Stimulated activated effector memory CD8-positive, alpha-beta T cell treated with anti-CD3 and anti-CD28 coated beads, Interleukin-12 subunit alpha, Interleukin-12 subunit beta, amount 100 ng/mL, for 72 hours (primary cell): ENCODE measurements at places on chromosomes 16 and 17.

DNA sequence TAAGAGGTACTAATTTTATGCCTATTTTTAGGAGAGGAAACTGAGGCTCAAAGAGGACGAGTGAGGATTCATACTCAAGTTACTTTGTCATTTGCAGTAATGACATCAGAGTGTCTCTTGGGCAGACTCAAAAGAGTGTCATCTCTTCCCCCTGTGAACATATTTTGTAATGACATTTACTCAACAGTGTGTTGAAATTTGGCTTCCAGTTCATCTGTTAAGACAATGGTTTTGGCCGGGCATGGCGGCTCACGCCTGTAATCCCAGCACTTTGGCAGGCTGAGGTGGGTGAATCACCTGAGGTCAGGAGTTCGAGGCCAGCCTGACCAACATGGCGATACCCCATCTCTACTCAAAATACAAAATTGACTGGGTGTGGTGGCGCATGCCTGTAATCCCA is 28.9 kb downstream of the WFDC1 start:
- DNase-seq: no peak

DNA sequence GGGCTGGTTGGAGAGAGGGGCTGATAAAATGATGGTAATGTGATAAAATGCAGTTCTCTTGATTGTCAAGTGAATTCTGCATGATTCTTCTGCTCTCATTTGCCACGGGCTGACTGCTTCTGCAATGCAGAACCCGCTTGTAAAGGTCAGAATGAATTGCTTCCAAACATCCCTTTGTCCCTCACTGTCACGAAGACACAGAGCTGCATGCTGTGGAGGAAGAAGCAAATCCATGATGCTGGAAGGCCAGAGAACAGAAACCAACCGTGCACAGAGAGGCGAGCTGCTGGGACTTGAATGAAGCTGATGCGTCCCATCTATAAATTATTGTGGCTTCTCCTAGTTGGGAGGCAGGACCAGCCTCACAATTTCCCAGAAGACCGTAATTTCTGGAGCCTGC is 171.6 kb downstream of the PRKCB start:
- no peak for DNase-seq

- DNase-seq: no peak
Observed at GRCh38 chr17:18250708-18251107, 7.8 kb downstream of the FLII start.

DNA sequence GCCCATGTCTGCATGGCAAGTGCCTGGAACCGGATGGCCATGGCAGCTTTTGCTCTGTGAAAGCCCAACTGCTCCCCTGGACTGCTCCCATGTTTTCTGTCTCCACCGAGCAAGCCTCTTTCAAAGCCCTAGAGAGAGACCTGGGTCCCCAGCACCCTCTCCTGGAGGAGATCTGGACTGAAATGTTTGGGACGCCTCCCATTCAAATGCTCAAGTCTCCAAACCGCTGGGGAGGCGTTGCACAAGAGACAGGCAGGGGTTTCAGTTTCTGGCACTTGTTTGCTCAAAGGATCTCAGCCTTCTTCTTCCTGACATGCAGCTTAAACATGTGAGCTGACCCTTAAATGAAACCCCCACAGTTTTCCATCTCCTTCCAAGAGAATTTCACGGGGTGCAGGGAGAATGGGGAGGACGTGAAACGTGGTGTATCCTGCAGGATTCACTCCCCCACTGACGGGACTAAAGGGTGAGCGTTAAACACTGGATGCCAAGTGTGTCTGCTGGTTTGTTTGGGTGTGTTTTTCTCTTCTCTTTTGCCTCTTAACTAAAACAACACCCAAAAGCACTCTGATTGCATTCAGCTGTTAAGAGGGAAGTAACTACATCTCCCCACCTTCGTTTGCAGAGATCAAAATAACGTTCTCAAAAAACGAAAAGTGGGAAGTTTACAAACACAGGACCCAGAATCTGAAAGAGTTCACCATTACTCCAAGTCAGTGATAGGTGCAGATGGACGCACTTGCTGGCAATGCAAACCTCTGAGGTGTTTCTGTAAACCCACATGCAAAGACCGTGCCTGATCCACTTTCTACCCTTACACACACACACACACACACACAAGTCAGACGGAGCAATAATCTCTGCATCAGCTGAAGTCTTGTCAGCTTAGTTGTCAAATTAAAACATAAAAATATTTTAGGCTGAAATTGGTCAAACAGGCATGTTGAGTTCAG is 256.9 kb downstream of the C16orf95 start:
- no peak for DNase-seq

DNA sequence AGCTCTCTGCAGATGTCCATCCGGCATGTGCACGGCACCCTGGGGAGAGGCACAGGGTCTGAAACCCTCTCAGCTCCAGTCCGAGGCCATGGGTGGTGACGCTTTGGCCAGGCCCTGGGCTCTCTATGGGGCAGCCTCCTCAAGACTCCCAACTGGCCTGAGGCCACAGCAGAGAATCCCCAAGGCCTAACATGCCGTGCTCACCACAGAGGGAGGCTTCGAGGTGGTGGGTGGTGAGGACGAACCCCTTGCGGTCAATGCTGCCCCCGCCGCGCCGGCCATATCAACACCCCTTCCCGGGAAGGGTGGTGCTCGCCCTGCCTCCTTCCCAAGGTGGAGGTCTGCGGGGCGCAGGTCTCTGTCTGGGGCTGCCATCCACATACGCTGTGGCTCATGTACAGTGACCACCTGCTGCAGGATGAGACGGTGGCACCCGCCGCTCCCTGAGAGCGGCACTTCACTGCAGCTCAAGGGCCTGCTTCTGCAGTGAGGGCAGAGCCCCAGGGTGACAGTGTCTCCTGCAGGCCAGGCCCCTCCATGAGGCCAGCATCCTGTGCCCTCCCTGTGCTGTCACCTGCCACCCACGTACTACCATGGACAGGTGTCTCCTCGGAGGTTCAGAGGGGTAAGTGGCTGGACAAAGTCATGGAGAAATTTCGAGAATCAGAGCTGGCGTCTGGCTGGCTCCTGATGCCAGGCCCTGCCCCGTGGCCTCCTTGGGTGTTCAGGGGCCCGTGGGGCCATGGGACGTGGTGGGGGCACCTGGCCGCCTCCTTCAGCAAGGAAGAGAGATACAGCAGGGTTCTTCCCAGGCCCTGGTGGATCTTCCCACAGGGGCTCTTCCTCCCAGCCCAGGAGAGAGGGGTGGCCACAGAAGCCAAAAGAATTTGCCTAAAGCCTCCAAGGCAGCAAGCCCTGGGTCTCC is 54.6 kb upstream of the ACSF3 start:
- no peak for DNase-seq

DNA sequence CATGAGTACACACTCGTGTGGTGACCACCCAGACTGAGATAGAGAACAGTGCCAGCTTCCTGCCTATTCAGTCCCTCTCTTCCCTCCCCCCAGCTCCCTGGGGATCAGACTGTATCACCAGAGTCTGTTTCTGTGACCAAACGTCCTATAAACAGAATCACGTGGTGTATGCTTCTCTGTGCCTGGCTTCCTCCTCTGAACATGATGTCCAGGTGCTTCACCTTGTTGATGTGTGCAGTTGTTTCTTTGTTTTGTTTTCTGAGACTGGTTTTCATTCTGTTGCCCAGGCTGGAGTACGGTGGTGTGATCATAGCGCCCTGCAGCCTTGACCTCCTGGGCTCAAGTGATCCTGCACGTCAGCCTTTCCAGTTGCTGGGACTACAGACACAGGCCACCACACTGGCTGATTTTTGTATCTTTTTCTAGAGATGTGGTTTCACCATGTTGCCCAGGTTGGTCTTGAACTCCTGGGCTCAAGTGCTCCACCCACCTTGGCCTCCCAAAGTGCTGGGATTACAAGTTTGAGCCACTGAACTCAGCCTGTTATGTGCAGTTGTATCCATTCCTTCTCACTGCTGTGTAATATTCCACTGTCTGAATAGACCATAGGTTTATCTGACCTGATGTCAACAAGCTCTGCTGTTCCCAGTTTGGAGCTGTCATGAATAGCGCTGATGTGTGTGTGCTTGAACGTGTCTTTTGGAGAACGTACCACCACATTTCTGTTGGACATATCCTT is 28.9 kb upstream of the PRM1 start:
- no peak for DNase-seq

DNA sequence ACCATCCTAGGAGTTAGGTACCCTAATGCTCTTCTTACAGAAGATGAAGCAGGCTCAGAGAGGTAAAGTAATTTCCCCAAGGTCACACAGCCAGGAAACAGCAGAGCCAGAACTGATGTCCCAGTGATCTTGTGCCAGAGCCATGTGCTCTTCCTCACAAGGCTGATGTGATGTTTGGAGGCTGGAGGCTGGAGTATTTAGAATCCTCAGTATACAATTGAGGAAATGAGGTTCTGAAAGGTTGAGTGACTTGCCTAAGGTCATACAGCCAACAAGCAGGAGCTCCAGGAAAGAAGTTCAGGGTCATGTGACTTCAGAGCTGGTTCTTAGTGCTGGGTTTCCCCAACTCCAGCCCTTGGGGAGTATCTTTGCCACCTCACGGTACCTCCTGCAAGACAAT is 18.5 kb downstream of the ITPRIPL2 start:
- DNase-seq: no peak

DNA sequence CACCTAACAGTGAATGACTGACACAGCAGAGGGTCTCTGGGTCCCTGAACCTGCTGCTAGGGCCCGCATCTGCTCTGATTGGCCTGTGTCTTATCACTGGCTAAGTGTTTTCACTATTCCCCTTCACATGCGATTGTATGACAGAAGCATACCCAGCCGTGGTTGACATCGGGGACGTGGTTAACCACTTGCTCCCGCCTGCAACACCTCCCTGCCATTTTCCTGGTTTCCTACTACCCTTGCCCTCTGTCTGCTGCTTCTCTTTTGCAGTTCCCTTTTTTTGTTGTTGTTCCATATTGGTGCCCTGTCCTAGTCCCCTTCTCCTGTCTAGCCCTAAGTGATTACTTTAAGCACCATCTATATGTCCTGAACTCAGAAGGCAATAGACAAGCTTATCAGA is 177.0 kb downstream of the RGS9 start:
- DNase-seq: no peak

DNA sequence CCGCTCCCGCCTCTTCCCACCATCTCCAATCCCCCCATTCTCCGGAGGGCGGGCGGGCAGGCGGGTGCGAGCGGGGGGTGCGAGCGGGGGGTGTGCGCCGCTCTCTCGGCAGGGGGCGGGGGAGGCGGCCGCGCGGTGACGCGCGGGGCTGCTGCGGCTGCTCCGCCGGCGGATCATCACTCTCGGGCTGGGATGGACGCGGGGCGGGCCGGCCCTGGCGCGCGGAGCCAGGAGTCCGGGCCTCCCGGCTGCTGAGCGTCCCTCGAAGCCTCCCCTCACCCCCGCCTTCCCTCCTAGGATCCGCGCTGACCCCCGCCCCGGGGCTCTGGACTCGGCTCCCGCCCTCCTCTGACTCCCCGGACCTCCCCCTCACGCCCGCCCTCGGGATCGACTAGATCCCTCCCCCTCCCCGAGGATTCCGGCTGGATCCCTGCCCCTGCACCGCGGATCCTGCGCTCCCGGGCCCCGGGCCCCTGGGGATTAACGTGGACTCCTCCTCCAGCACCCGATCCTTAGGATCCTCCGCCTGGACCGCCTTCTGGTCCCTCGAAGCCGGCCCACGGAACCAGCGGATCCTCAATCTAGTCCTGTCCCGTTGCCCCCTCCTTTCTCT is 946 bp upstream of the TMEM256 start:
- DNase-seq: no peak

DNA sequence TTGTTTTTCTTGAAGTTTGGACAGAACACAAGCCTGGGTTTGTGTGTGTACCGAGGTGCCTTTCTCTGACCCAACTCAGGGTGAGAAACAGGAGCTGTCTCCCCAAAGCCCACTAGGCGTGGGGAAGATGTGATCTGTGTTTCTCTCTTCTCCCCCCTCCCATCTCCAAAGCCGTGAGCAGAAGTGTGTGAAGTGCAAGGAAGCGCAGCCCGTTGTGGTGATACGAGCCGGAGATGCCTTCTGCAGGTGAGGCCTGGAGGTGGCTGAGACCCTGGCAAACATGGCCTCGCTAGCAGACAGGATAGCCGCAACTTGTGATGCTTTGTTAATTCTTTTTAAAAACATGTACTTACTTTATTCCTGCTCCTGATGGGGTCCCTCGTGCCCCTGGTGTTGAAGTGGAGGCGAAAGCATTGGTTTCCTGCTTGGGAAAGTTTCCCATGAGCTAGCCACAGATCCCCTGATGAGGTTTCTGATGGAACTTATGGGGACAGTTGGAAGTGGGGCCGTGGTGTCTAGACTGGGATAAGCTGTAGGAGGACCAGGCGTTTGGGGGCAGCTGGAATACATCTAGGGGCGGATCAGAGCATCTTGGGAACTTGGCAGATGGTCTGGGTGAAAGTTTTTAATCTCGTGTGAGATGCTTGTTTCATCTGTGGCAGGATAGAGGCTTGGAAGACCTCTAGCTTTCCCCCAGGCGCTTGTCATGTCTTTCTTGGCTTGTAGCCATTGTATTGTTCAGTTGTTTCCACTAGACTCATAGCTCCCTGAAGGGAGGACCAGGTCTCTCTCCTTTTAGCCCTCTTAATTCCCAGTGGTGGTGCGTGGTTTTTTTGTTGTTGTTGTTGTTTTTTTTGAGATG is 893 bp downstream of the CTU2 start:
- no peak for DNase-seq

DNA sequence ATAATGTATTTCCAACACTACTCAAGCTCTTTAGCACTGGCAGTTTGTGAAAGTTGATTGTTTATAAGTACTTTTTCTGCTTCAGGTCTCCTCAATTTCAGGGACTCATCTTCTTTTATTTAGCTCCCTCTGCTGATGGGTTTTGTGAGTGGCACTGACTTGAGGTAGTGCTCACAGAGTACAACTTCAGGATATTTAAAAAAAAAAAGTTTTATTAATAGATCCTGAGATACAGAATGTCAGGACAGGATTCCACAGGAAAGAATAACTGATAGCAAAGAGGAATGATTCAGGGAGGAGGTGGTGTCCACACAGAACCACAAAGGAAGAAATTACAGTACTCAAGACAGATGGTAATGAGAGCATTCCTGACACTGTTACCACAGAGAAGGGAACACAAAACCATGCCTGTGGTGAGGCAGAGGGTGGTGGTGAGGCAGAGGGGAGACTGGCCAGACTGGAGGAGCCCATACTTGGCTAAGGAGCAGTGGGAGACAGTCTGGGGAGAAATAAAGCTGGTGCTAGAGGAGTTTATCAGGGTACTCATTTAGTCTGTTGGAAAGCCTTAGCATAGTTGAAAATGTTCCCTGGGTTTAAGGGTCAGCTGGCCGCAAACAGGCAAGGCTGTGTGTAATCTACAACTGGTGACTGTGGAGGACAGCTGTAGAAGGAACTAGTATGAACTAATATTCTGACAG is 63.7 kb downstream of the SPAG9 start:
- no peak for DNase-seq
